Activated effector memory CD4-positive, alpha-beta T cell treated with anti-CD3 and anti-CD28 coated beads, Interleukin-2, amount 50 U/mL, for 16 hours (primary cell): ENCODE measurements at places on chromosomes 7 and 10.

DNA sequence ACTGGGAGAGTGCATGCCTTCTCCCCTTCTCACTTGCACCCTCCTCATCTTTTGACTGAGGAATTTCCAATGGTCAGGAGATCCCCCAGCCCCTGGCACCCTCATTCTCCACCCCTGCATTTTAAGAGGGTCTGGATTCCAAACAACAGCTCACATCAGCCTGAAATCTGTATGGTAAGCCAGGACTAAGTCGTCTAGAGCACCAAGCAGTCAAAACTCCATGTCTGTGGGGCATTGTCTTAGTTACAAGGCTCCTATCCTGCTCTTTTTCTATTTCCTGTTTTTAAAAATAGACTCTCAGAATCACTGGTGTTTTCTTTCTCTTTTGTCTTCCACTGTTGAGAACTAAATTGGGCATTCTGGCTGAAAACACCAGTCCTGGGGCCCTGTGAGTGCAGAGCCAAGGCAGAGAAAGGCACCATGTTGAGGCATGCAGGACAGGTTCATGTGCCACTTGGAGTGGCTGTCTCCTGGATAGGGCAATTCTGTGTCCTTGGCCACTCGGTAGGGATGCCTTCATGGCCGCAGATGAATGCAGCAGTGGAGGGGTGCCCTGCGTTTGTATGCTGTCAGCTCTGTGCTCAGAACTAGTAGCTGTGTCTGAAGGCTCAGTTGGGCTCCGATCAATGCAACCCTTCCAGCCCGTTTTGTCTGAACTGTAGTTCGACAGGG is 216.6 kb upstream of the YAE1 start:
- no peak for DNase-seq

- no peak for DNase-seq
These were observed 10.6 kb downstream of the FAS start for GRCh38 chr10:89001024-89001728.

- DNase-seq = no peak
These were observed 7.0 kb downstream of the AQP1 start for GRCh38 chr7:30918676-30919075.

- DNase-seq = peak; percentile 71
These were observed 51.4 kb upstream of the SMNDC1 start for GRCh38 chr10:110355922-110356627.

DNA sequence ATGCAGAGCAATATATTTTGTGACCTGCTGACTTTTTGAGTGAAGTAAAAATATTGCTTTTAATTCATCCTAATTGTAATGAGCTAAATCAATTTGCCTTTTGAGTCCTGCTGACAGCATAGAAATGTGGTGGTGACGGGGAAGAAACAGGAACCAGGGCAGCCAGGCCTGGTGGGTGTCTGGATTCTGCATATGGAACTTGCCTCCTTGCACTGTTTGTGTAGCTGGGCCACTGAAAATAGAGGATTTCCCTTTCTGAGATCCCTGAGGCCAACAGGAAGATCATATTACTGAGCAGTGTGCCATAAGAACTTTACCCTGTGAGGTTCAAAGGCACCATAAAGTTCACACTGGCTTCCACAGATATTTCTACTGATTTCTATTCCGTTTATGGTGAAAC is 488.4 kb upstream of the AKR1E2 start:
- DNase-seq = no peak

DNA sequence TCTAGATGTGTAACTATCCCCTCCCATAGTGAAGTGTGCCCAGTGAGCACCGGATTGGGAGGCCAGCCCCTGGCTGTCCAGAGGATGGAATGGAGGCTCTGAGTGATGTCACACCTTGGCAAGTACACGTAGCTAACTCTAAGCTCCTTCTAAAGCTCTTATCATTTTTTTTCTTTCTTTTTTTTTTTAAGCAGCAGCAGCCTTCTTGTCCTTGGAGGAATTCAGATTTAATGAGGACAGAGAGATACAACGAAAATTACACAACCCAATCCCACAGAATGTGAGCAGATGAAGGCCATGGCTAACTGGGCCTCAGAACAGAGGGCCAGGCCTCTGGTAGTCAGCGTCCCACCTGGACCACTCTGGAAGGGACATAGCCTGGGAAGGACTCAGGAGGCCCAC is 11.3 kb downstream of the TNS3 start:
- no peak for DNase-seq

DNA sequence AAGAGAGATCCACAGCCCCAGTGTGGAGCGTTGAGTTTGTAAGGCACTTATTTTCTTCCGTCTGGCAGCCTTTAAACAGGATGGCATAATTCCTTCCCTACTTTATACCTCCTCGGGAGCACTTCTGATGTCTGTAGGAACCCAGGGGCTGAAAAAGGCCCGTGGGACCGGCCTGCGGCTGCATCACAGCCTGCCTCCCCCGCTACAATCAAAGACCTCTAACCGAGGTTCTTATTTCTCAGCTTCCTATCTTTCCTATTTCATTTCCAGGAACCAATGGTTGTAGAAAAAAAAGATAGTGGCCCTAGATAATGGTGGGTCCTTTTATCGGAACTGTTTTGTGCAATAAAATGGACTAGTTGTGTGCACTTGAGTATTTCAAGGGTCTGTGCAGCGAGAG is 4.1 kb upstream of the CTBP2 start:
- DNase-seq = no peak

DNA sequence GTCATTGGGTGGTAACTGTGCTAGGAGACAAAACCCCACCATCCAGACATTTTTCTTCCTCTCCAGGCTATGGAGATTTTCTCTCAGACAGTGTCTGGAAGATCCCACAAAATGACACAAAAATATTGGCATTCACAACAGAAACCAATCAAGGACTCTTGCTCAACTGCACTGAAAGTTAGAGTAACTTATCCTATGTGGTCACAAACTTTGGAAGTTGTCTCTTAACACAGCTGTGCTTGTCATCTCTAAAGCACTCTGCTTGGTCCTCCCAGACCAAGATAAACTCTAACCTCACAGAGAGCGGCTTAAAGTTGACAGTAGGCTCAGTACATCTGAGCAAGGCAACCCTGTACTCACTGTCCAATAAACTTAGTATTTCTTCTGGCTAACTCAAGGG is 74.9 kb downstream of the AKR1C4 start:
- no peak for DNase-seq

- peak; percentile 83 for DNase-seq
These were observed 30.2 kb upstream of the EZH2 start for GRCh38 chr7:148914208-148914777.

DNA sequence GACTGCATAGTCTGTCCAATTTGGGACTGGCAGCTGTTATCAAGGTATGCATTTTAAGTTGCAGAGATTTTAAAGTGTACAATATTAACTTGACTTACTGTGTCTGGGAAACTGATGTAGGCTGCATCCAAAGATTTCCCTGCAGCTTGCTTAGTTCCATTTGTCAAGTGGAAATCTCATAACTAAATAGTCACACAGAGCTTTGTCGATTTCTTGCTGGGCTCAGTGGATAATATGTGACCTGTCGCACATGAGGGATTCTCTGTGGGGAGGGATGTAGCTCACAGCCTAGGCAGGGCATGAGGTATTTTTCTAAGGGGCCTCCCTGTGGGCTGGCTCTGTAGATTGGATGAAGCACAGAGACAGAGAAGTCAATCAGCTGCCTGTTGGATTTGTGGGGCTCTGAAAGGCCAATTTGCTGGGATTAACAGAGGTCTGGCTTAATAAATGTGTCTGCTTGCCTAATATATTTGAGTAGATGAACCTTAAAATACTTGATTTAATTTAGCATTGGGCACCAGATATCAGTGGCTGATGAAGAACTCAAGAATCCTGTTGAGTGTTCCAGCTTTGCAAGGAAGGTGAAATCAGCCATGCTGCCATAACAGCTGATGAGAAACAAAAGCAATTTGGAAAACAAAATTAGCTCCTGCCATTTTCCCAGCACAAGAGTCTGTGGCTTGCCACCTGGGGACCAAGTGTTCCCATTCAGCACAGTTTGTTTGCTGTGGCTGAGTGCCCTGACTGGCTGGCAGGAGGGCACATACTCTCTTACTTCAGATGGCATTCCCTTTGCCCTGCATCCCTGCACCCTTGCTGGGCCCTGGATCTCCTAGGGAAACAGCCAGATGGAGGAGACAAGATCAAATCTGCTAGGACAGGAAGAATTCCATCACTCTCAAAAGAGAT is 598.5 kb downstream of the SORCS3 start:
- no peak for DNase-seq

GRCh38 chr10:17146892-17147291 is 17.3 kb upstream of the CUBN start:
- DNase-seq = no peak

- no peak for DNase-seq
These were observed 19.7 kb downstream of the DNAJC12 start for GRCh38 chr10:67818323-67818722.

DNA sequence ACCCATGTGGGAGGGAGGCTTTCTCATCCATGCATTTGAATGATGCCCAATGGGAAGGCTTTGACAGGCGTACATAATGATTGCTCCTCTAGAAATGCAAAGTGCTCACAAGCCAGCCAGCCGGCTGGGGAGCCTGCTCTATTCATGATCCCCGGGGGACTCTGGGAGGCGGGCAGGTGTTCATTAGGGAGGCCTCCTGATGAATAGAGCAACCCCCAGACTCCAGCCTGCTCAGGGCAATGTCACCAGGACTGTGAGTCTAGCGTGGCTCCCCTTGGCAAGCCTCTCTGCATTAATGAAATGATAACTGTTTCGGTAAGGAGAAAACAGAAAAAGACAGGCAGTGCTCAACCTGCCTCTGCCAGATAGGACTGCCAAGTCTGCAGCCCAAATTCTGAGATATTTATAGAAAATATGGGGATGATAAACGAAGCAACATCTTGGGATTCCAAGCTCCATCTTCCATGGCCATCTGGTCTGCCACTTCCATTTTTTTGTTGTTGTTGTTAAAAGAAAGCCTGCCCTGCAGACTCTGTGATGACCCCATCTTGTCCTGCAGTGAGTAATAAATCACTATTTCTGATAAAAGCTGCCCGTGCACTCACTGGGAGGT is 236.4 kb downstream of the PRPF18 start:
- DNase-seq = no peak

- no peak for DNase-seq
These were observed 167.3 kb upstream of the MYO3A start for GRCh38 chr10:25766687-25767221.

- peak; percentile 56 for DNase-seq
These were observed 1.3 kb downstream of the INPP5A start for GRCh38 chr10:132538790-132539421.

DNA sequence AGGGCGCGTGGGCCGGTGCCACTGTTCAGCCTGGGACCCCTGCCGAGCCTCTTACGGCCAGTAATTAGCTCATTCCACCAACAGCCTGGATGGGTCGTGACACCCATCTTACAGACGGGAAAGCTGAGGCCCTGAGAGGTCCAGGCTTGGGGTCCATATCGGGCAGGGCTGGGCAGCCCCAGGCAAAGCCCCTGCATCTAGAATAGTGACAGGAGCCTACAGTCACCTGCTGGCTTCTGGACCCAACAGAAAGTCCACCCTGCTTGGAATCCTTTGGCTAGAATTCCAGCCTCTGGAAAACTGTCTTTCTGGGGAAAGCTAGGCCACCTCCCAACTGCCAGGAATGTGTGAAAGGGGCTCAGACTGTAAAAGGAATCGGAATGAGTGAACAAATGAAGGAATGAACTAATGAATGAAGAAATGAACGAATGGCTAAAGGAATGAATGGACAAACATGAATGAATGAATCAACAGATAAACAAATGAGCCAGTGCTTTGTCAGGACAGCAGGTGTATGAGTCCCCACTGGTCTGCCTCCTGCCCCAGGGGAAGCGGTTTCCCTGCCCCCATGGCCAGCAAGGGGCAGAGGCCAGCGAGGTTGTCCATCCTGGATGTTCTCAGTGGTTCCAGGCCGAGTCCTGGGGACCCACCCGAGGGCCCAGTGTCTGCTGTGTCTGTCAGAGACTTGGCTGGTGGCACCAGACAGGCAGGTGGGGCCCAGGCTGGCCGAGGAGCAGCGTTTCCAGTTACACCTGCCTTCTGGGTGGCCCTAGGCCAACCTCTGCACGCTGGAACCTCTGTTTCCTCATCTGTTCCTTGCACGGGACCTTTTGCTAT is 24.1 kb upstream of the PDGFA start:
- no peak for DNase-seq

DNA sequence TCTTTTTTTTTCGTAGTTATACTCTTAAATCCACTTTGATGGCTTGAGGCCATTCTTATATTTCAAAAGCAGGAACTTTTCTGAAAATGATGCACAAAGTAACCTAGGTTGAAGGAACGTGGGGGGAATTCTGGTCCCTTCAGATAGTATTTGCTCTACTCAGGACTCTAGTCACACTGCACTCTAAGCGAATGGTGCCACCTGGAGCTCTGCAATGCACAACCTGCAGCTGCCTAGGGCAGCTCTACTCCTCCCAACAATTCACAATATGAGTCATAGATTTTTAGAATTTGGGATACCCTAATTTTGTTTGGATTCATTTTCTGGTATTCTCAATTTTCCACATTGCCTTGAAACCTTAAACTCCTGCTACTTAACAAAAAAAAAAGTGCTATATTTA is 17.3 kb downstream of the SYPL1 start:
- no peak for DNase-seq

DNA sequence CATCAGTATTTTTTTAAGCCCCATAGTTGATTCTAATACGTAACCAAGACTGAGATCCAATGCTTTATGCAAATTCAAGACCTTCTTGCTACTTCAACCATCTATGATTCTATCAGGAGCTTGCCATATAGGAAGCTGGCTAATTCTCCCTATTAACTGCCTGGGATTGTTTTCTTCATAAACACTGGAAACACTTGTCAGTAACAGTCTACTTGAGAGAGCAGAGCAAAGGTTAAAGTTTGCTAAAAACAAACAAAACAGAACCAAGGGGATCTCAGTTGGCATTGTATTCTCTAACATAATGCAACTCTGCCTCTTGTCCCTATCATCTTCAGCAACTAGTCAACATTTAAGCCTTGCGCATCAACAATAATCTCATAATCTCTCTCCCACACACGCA is 21.0 kb upstream of the PTPN12 start:
- no peak for DNase-seq

GRCh38 chr7:35528381-35528977 is 166.5 kb downstream of the HERPUD2 start:
- DNase-seq = no peak

- DNase-seq = no peak
These were observed 43.0 kb downstream of the SLC25A40 start for GRCh38 chr7:87833130-87833529.

GRCh38 chr7:112298543-112299100 is 92.1 kb downstream of the ZNF277 start:
- DNase-seq = no peak

- DNase-seq = no peak
These were observed 21.6 kb downstream of the FZD1 start for GRCh38 chr7:91285696-91286355.

DNA sequence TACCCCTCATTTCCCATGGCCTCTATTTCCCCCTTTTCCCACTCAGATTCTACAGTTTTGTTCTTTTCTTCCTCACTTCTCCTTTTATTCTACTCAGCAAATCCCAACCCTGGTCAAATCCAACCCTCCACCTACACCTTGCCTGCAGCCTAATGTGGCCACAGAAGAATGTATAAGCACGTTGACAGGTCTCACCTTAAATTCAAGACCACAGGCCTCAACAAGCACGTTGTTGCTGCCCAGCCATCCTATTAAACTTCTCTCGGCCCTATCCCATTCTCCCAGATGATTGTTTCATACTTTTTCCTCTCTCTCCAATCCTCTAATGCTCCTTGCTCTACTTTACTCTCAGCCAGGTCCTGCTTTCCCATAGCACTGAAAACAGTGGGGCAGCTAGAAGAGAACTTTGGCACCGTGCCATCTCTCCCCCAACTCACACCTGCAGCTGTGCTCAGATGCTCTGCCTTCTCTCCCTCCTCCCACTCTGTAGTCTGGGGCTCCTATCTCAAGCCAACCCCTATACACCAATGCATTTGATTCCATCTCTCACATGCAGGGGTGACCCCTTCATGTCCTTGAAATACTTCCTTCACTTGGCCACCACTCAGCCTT is 6.8 kb upstream of the EIF3A start:
- no peak for DNase-seq
